Stimulated activated CD8-positive, alpha-beta memory T cell treated with anti-CD3 and anti-CD28 coated beads, Interleukin-15, amount 100 ng/mL, for 24 hours (primary cell): ENCODE measurements at places on chromosomes 3 and 15.

- no peak for DNase-seq
Observed at GRCh38 chr3:13706886-13707285, 158.0 kb downstream of the FBLN2 start.

- DNase-seq, result no peak
Observed at GRCh38 chr15:72916897-72917296, 133.3 kb upstream of the ADPGK start.

GRCh38 chr3:61221759-61222362, 29.4 kb downstream of the FHIT start:
- no peak for DNase-seq

DNA sequence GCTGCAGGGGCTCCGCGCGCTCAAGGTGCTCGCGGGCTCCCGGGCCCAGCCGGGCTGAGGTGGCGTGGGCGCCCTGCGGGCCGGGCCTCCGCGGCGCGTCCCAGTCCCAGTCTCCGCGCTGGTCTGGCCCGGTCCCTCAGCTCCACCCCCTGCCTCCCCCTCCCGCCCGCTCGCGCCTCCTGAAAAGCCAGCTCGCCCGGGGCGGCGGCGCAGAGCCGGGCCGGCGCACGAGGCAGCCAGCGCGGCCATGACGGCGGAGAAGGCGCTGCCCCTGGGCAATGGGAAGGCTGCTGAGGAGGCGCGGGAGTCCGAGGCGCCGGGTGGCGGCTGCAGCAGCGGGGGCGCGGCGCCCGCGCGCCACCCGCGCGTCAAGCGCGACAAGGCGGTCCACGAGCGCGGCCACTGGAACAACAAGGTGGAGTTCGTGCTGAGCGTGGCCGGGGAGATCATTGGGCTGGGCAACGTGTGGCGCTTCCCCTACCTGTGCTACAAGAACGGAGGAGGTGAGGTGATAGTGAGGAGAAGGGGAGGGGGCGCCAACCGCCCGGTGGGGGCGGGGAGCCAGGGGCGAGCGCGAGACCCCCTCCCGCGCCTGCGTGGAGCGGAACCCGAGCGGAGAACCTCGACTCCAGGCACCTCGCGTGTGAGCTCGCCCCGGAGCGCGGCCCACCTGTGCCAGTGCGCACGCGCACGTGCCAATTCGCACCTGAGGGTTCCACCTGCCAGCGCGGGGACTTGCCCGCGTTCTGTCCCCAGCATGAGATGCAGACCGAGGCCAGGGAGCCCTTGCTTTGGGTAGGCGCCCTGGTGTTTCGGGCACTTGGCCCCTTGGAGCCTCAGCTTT, at the start of gene SLC6A11:
Gene SLC6A11, plus strand, starts transcription at position 210 of the 844 bp plus-strand sequence. Its CDS starts 38 bp downstream, at position 248.
- no peak for DNase-seq

DNA sequence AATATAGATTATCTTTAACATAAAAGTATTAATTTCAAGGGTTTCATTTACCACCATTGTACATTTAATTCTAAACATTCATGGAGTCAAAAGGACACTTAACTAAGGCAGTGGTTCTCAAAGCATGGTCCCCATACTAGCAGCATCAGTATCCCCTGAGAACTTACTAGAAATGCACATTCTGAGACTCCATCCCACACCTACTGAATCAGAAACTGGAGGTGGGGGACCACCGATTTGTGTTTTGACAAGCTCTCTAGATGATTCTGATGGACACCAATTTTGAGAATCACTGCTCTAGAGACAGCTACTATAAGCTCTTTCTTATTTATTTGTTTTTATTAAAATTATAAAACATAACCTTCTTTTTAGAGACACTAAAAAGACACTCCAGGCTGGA, 34.0 kb downstream of the SENP5 start:
- DNase-seq, result no peak

- no peak for DNase-seq
Observed at GRCh38 chr3:103085465-103085864, 650.6 kb downstream of the ZPLD1 start.

DNA sequence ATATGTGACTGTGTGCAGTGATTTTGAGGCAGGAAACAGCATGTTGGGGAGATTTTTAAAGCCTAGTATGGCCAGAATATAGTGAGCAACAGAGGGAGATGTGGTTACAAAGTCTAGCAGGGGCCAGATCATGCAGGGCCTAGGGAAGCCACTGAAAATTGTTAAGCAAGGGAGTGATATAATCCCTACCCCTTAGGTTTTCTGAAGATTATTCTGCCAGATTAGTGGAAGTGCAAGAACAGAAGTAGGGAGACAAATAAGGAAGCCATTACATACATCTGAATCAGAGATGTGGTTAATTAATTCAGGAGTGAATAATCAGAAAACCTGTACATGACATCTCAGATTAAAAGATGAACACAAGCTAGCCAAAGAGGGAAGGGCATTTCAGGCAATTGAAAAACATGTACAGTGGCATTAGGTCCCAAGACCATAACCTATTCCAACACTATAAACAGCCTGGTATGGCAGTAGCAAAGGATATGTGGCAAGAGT, 54.8 kb downstream of the MSL2 start:
- DNase-seq, result no peak

DNA sequence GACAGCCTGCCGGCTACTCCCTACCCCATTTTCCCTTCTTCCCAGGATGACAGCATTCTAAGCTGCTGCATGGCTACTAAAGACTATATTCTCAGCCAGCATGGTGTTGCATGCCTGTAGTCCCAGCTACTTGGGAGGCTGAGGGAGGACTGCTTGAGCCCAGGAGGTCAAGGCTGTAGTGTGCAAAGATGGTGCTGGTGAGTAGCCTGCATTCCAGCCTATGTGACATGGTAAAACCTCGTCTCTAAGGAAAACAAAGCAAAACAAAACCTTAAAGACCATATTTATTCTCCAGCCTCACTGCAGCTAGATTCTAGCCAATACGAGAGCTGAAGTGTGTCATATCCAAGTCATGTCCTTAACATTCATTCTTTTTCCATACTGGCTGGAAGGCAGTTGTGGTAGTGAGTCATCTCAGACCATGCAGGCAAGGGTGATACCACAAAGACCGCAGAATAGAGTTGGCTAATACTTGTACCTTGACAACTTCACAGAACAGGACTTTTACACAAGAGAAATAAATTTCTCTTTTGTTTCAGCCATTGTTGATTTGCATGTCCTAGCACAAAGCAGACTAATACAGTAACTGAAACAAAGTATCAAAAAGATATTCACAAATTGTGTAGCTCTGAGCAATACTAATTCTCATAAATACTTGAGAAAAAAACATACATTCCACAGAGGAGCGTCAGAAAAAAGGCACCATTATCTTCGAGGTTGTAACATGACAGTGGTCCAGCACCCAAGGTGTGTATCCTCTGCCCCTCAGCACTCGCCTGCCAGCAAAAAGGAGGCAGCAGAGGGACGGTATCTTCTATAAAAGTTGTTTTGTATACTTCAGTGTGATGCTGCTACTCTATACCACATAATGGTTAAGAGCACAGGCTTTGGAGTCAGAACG, 14.8 kb downstream of the PBRM1 start:
- DNase-seq, result no peak

- DNase-seq, result no peak
Observed at GRCh38 chr3:127369356-127369935, 81.6 kb upstream of the PRR20G start.

DNA sequence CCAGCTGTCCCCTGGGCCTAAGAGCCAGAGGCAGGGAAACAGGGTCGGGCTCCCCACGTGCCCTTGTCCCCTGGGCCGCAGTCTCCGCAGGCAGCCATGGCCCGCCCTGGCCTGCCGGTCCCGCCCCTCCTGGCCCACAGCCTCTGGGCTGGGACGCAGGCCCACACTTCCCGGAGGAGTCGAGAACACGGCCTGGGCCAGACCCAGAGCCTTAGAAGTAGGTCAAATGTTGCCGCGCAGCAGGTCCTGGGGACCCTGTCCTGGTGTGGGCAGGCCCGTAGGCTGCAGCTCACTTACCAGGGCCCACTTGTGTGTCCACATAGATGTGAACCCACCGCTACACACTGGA, 4.3 kb upstream of the MYL3 start:
- no peak for DNase-seq

- DNase-seq, result no peak
Observed at GRCh38 chr3:58271901-58272501, 34.0 kb upstream of the RPP14 start.

DNA sequence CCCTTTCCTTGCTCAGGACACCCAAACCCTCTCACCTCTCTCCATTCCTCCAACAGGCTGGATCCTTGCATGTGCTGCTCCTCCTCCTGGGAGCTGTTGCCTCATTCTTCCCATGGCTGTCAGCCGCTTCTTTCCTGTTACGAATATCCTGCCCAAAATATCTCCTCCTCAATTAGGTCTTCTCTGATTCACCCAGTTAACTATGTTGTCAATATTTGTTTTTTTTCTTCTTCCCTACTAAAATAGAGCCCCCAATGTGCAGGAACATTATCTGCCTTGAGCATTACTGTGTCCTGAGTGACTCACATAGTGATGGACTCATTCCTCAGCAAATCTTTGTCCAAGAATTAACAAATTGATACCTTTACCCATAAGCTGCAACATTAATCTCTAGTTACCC, 357.2 kb downstream of the CLSTN2 start:
- no peak for DNase-seq

DNA sequence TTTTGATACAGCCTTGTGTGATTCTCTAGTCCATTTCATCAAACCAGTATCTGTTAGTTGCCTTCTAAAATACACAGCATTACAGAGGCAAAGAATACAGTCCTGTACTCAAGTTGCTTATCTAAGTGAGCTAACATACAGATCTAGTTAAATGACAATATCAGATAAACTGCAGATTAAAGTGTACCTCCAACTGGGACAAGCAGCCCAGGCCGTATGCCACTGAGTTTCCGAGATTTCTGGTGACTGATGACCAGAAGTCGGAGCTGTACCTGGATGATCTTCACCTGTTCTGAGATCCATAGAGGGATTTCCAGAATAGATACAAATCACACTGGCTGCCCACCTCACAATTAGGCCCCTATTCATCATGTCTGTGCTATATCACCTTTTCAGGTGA, 6.3 kb upstream of the TRIM59 start:
- no peak for DNase-seq

- no peak for DNase-seq
Observed at GRCh38 chr3:39095778-39096177, 11.6 kb downstream of the GORASP1 start.
